NCI-H1436 (cell line): ENCODE measurements at places on chromosomes 2 and 18.

DNA sequence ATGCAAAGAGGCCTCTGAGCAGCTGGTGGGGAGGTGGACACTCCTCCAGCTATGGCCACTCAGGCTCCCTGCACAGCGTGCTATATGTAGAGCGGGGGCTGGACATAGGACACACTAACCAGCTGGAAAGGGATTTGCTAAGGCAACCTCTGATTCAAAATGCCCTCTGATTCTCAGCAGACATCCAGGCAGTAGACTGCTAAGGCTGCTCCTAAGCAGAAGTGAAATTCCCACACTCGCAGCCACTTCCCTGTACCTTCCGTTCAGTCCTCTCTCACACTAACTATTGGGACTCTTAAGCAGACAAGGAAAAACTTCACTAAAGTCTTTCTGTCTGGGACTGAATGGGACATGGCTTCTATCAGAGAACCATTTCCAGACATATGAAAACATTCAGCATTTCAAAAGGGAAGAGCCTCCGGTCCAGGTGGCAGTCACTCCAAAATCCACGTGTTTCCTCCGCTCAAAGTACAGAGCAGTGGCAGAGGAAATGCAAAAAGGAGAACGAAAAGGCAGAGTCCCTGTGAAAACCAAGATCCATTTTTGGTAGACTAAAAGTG, 265.8 kb downstream of the TTC32 start:
- no peak for DNase-seq

GRCh38 chr2:219642069-219642454, 14.6 kb downstream of the SLC4A3 start:
- DNase-seq = no peak

- DNase-seq = no peak
Measured at GRCh38 chr18:43847164-43848091, 570.1 kb upstream of the SYT4 start.

DNA sequence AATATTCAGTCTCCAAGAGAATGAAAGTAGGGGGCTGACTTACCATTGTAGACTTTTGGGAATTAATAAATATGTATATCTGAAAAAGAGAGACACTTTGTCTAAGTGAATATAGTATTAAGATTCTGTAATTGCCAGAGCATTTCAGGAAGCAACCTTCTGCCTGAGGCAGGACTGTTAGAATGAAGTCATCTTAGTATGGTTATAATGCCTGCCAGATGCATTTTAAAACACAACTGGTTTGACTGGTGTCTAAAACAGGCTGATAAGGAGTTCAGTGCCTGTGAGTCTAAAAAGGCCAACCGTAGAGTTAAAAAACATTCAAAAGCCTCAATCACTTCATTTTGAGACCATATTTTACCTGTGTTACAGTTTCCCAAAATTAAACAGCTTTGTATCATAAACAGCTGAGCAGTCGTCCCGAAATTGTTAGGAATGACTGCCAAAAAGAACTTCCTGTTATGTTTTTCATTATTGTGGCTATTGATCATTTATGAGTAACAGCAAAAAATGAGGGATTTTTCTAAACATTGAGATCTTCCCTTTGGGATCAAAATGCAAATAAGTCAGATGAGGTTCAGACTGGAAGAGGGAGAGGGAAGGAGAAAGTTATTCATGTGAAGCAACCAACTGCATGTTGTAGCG, 443.9 kb downstream of the PID1 start:
- no peak for DNase-seq

DNA sequence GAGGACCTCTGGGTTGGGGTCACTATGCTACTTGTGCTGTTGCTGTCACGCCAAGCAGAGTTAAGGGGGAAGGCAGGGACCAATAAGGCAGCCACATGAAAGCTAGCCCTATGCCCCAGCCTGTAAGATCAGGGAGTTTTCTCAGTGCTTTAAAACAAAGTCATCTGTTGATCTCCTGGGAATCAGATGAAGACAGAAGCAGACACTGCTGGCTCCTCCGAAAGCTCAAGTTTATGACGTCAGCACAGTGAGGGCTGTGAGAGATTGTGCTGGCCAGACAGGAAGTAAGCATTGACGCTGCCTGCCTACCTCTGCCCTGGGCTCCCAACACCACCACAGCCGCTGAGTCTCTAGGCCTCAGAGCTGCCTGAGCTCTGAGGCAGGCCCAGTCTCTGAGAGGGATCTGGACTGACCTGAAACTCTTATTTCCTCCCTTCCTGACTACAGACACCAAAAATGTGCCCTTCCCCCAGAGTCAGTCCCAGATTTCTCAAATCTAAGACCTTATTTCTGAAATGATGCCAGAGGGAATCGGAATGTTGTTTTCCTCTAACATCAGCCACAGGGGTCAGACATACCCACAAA, 118.1 kb upstream of the EPAS1 start:
- DNase-seq = no peak

GRCh38 chr18:75106746-75107145, 102.2 kb downstream of the PTGR3 start:
- DNase-seq = no peak

DNA sequence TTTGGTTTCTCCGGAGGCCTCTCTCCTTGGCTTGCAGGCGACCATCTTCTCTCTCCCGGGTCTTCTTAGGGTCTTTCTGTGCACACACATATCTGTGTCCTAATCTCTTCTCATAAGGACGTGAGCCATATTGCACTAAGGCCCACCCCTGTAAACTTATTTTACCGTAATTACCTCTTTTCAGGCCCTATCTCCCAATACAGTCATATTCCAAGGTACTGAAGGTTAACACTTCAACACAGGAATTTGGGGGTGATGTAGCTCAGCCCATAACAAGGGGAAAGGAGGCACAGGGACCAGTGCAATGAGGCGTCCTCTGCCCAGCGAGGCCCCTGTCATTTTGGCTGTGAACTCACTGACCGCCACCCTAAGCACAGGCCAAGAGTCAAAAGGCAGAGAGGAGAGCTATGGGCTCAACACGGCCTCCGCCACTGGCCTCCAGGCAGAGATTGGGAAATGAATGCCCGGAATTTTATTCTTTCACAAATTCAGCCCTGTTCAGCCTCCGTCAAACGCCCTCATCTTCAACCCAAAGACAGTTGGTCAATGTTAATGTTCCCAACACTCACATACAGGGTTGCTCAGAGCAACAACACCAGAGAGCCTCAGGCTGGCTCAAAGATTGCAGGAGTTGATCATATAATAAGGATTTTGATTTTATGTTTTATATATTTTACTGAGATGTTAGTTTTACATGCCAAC, 15.9 kb upstream of the NMUR1 start:
- no peak for DNase-seq

DNA sequence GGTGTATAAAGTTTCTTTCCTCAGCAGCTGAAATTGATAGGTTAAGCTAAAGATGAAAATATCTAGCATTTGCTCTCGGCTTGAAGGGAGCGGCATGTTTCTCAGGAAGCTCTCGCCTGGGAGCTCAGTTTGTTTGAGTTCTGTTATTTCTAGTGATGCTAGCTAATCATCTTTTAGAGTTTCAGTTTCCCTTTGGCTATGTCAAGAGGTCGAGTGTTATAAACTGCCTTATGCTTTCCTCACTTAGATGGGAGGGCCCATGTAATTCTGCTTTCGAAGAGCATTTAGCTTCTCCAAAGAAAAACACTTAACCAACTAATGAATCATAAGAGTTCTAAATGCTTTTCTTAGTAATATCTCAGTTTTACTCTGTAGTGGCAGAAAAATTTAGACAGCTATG, 33.6 kb downstream of the PLCL1 start:
- DNase-seq = no peak

DNA sequence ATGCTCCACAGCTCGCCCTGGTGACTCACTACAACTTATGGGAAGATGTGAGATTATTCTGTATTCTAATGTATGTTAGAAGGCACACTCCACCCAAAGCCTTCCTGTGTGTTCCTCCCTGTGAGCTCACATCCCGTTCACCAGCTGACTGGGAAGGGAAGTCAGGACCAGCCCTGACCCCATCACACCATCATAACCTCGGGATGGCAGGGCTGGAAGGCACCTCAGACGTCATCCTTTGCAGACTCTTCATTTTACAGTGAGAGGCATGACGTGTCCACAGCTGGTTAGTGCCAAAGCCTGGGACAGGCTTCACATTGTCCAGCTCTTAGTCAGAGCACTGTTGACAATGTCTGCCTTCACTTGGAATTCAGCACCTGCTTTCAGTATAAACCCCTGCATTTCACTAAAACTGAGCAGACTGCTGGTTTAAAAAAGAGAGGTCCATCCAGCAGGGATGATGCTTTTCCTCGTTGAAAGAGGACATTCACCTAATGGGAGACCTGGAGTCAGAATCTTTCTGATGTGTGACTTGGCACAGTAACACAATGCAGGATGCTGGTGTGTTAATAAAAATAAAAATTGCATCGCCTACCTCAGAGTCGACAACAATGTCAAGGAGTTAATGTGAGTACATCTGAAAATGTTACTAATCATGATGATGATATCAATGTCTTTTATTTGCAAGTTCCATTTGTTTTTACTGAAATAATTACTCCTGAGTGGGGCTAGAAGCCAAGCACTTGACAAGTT, 418.0 kb upstream of the TNP1 start:
- no peak for DNase-seq

DNA sequence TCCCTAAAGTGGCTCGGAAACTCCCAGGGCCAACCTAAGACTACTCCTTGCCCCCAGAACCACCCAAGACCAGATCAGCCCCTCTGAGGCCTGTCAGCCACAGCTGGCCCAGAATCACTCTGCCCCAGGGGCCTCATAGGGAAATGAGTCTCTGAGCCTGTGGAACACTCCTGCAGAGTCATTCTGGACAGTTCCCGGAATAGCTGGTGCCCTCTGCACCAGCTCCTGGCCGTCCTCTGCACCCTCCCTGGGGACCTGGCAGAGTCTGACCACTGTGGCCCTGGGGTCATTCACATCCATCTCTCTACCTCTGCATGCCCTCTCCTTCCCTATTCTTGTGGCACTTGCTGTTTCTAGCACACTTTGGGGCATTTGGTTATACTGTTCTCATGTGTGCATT, 14.6 kb upstream of the TMEM214 start:
- no peak for DNase-seq

DNA sequence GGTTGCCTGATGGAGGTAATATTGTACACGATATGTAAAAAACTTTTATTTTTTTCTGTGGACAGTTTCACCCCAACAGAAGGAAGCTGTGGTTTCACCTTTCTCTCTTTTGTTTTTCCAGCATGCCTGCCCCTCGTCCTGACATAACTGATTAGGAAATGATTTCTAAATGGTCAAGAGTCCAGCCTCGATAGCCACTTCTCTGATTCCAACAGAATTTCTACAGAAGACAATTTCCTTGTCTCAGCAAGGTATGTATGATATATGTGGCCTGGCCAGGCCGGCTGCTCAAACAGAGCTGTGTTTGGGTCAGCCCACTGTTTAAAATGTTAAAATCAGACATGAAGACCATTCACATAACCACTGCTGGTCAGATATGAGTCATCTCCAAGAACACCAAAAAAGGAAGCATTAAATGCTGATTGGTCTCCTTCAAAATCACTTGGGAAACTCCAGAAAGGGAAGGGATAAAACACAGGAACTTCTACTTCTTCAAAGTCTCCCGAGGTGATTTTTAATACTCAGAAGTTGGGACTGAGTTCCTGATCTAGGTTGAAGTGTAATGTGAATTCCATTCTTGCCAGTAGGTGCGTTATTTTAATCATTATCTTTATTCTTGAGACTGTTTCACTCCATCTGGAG, 22.3 kb downstream of the ATP8B1 start:
- DNase-seq = no peak

- DNase-seq = no peak
Measured at GRCh38 chr2:50042771-50043170, 888.5 kb upstream of the FSHR start.

DNA sequence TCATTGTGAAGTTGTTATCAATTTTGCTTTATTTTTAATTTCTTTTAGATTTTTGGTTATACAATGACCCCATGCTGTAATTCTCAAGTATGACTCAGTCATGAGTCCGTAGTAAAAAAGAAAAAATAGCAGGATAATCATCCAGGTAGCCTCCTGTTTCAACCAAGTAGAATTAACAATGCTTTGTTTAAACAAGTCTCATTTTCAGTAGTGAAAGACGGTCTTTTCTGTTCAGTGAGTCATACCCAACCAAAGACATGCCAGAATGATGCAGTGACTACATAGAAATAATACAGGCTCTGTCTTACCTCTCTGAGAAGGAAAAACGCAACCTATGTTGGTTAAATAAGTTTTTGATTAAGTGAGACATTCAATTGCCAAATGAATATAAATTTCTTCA, 67.8 kb upstream of the DSC1 start:
- no peak for DNase-seq

GRCh38 chr2:101815739-101816391, 118.4 kb downstream of the MAP4K4 start:
- DNase-seq = no peak

DNA sequence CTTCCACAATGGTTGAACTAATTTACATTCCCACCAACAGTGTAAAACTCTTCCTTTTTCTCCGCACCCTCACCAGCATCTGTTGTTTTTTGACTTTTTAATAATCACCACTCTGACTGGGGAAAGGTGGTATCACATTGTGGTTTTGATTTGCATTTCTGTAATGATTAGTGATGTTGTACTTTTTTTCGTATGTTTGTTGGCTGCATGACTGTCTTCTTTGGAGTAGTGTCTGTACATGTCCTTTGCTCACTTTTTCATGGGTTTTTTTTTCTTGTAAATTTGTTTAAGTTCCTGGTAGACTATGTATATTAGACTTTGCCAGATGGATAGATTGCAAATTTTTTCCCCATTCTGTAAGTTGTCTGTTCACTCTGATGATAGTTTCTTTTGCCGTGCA, 574.8 kb downstream of the KCNJ3 start:
- no peak for DNase-seq

DNA sequence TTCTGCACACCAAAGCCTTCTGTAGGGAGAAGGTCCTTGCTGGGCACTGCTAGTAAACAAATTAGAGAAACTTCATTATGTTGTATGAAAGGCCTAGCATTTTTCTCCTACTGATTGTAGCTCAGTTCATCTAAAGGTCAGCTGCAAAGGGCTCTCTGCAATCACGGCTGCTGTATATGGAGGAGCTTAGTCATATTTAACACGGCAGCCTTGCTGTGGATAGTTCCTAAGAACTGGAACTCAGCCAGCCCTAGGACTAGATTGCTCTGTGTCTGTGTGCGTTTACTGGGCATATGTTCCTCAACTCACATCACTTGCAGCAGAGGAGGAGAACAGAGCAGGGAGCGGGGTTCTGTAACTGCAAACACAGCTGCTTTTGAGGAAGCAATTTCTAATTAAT, 1103.9 kb upstream of the KLHL29 start:
- DNase-seq = no peak

- DNase-seq = no peak
Measured at GRCh38 chr2:67982956-67983355, 79.8 kb downstream of the C1D start.

GRCh38 chr2:11103984-11104793, 51.1 kb upstream of the SLC66A3 start:
- DNase-seq = no peak

GRCh38 chr2:98087447-98088020, 567 bp downstream of the VWA3B start:
- DNase-seq = no peak
